ENCODE measurements at places on chromosomes 3 and 15. TPM values are rescaled to one million over a fixed set of nuclear protein-coding genes. Genes with fewer than 3 reads are reported as not detected.
A peak's percentile ranks its signal among the peaks of the same experiment; 100 is the strongest.

- no peak for DNase-seq
These were observed 121.6 kb downstream of the UBE2E2 start for GRCh38 chr3:23324745-23325144.

Gene CPNE9
- total RNA-seq: 4.4 TPM

GRCh38 chr3:42013691-42014457, 52.0 kb upstream of the ULK4 start:
- DNase-seq: peak; percentile 39

Gene GOLGA8S
- 0.18 TPM for total RNA-seq

DNA sequence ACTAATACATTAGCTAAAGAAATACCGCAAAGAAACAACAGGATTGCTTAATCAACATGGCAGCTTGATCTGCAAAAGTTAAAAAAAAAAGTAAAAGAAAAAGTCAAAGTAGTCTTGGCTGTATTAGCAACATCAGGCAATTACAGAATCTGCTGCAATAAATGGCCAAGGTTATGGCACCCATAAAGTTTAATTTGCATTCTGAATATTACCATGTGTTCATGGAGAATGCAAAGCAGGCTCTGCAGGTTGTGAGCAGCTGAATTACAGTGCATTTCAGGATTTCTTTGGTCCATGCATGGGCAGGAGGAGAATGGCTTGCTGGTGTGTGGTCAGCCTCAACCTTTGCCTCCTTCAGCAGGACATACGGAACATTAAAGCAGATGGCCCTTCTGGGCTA, 199.1 kb upstream of the AZI2 start:
- DNase-seq: no peak

- DNase-seq: no peak
These were observed 63.1 kb downstream of the TRANK1 start for GRCh38 chr3:36881735-36882134.

GRCh38 chr3:9420850-9421549, 23.6 kb downstream of the SETD5 start:
- DNase-seq: no peak

Measured in cerebellum (tissue), 4 donors.